ENCODE measurements at places on chromosomes 11 and 22. TPM values are rescaled to one million over a fixed set of nuclear protein-coding genes. Genes with fewer than 3 reads are reported as not detected.

The RAB36 gene
- total RNA-seq: 6.8 TPM

The APOC3 gene
- total RNA-seq: not detected

The SHANK3 gene
- total RNA-seq: 6.4 TPM

The TST gene
- total RNA-seq: 6.8 TPM

The CDC42EP1 gene
- total RNA-seq: 2.6 TPM

The EI24 gene
- 55.2 TPM for total RNA-seq

The FOLR2 gene
- total RNA-seq: 7.3 TPM

The PRDM11 gene
- 10.9 TPM for total RNA-seq

The ZNF74 gene
- 31.8 TPM for total RNA-seq

The CARD10 gene
- total RNA-seq: 3.4 TPM

The MOGAT2 gene
- 0.27 TPM for total RNA-seq

The NRIP3 gene
- 16.7 TPM for total RNA-seq

The SPCS2 gene
- 28.9 TPM for total RNA-seq

The TOP3B gene
- total RNA-seq: 28.8 TPM

The IGSF9B gene
- 47.9 TPM for total RNA-seq

The TRIM29 gene
- 0.64 TPM for total RNA-seq

The LIF gene
- total RNA-seq: 0.09 TPM

The SLC22A25 gene
- total RNA-seq: not detected

The OR51L1 gene
- total RNA-seq: not detected

The VSTM5 gene
- 3.7 TPM for total RNA-seq

The ALG8 gene
- total RNA-seq: 38.0 TPM

The LRRC51 gene
- total RNA-seq: 12.5 TPM

The OR51D1 gene
- total RNA-seq: not detected

The VSIG2 gene
- 0.27 TPM for total RNA-seq

All from cerebellum (tissue), 4 donors.